Kidney (tissue), 22 donors: ENCODE measurements at places on chromosomes 5 and 9.

DNA sequence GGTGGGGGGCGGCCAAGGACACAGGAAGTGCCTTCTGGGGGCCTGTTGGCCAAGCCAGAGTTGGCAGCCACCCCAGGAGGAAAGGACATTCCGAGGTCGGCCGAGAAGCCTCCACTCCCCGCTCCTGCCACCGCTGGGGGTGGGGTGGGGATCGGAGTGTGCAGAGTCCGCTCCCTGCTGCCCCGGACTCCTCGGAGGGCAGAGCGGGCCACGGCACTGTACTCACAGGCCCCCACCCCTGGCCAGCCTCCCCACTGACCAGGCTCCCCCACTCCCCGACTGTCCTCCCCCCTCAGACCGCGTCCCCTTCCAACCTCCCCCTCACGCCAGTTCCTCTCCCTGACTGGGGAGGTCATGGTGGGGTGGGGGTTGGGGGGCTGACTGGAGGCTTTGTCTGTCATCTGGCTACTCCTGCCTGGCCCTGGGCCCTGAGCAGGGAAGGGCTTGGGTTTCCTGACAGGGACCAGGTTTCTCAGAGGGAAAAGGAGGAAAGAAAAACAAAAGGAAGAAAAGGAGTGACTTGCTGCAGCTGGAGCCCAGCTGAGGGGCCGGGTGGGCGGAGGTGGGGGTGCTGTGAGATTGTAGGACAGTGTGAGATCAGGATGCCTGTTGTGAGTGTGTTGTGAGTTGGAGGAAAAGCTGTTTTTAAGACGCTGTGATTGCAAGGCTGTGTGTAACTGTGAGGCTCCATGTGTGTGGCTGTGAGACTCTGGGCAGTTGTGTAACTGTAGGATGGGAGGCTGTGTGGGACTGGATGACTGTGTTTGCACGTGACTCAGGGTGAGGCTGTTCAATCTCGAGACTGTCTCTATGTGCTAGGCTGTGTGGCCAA, 29.7 kb downstream of the CNTFR start:
- DNase-seq = peak; percentile 95

- no peak for DNase-seq
Measured at GRCh38 chr5:126499853-126500342, 76.7 kb downstream of the GRAMD2B start.

GRCh38 chr9:107283623-107284616, 841 bp downstream of the RAD23B start:
- peak; percentile 91 for DNase-seq

DNA sequence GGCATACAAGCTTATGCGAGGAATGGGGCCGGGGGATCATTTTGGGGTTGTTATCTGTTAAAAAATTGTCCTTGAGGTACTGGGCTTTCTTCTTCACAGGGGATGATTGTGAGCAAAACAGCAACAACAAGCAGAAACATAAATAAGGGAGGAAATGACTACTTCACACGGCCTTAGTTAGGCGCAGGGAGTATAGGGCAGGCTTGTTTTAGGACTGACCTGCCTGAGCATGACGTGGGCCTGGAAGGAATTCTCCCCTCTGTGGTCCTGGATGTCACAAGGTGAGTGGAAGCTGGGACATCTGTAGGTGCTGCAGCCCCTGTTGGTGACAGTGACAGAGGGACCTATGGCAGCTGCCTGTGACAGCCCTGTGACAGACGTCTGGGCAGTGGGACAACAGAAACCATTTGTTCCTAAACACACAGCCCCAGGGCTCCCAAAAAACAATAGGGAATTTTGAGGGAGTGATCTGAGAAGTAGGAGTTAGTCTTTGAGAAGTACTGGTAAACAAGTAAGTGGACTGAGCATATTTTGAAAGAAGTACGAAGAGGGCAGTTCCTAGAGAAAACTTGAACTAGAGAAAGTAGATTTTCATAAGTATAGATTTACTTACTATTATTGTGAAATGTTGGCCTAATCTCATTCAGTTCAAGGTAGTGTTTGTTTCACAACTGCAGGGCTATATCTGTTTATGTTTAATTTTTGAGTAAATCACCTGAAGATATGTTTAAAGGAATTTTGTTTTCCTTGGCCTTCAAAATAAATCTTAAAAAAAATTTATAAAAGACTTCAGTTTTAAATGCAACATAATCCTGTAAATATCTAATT, 113.1 kb downstream of the KDM4C start:
- DNase-seq = no peak

DNA sequence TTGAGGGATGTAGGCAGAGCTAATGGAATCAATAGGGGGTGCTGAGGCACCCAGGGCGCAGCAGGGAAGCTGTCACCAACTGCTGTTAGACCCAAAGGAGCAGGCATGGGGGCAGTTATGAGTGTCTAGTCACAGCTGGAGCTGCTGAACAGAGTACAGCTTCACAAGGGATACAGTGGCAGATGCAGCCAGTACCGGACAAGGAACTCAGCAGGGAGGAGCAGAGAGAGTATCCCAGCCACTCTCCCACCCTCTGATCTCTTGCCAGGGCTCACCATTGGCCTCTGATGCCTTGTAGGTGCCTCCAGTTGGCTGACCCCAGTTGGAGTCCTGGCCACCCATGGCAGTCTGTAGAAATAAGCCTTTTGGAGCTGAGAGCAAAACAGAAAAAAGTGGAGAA, 42.6 kb upstream of the HSPB3 start:
- DNase-seq = no peak

DNA sequence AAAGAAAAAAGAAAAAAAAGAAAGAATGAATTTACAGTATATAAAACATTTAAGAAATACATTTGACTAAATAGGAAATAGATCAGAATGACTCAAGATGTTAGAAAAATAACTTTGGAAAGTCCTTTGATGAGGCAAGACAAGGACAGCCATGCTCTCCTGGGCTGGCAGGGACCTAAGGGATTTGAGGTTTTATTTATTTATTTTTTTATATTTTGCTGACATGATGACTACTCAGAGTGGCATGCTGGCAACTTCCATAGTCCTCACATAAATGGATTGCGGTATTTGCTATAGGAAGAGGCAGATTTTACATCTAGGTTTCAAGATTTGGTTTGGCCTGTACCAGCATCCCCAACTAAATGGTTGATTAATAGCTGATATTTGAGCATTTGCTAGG, 17.7 kb downstream of the SLC28A3 start:
- DNase-seq = no peak

- no peak for DNase-seq
Measured at GRCh38 chr5:94240993-94241651, 377.3 kb downstream of the KIAA0825 start.

- DNase-seq = peak; percentile 92
Measured at GRCh38 chr5:136025900-136026299, 2.9 kb upstream of the TGFBI start.

DNA sequence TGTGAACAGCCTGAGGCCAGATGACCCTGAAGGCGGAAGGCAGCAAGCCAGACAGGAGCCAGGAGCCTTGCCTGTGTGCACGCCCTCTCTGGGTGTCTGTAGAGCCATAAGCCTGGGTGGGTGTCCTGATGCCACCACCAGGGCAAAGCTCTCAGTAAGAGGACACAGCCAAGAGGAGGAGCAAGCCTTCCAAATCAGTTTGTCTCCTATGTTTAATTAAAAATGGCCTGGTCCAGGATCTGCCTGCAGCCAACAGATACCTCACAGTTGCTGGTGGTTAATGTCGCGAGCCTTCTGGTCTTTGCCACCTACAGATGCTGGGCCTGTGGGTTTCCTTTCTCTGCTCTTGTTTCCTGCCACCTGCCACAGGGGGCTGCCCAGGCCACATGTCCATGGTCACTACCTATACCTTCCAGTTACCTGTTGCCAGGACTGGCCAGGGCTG, 56.9 kb downstream of the SYK start:
- DNase-seq = no peak

DNA sequence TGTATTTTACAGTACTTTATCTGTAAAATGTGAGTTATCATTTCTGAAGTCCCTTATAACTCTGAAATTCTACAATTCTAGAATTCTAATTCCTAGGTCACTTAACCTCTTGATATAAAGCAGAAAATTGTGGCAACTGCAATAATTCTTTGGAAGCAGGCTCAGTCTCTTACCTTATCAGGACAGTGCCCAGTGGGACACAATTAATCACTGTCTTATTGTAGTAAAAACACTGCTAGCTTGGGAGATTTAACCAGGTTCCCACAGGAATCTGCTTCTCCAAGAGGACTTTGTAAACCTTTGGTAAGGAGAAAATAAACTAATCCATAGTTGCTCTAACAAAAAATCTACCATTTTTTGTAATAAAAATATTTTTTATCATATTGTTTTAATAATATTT, 18.3 kb upstream of the SPATA9 start:
- no peak for DNase-seq

GRCh38 chr9:81625969-81626368, 63.4 kb downstream of the TLE1 start:
- DNase-seq = no peak

DNA sequence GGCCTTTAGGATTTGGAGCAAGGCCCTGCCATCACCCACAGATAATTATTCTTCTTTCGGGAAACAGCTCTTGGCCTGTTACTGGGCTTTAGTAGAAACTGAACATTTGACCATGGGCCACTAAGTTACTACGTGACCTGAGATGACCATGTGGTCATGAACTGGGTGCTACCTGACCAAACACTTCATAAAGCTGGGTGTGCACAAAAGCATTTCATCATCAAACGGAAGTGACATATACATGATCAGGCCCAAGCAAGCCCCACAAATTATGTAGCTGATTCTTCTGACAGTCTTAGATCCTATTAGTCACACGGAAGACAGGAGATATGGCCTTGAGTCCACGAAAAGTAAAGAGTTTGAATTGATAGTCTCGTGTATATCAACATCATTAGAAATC, 130.9 kb upstream of the FBN2 start:
- no peak for DNase-seq

DNA sequence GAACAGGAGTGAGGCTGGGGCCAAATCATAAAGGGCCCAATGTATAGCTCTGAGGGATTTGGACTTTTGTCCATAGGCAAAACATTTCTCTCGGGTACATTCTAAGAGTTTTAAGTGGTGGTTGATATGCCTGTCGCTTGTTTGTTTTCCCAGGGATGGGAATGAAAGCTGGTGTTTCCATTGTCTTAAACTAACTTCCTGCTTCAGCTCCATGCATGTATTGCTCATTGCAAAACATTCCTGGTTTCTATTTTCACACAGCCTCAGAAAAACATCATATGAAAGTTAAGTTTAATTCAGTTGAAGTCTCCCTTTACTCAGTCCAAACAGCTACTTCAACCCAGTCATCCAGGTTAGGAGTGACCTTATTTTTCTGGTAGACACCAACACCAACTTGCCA, 235.0 kb downstream of the ACTL7B start:
- DNase-seq = no peak

GRCh38 chr5:67043796-67044511, 152.6 kb downstream of the CD180 start:
- no peak for DNase-seq

GRCh38 chr5:98217138-98217537, 556.3 kb upstream of the RGMB start:
- DNase-seq = no peak

GRCh38 chr5:60101573-60101972, 208.0 kb upstream of the PDE4D start:
- DNase-seq = no peak

GRCh38 chr9:6417186-6417585, 4.2 kb downstream of the UHRF2 start:
- DNase-seq = no peak

DNA sequence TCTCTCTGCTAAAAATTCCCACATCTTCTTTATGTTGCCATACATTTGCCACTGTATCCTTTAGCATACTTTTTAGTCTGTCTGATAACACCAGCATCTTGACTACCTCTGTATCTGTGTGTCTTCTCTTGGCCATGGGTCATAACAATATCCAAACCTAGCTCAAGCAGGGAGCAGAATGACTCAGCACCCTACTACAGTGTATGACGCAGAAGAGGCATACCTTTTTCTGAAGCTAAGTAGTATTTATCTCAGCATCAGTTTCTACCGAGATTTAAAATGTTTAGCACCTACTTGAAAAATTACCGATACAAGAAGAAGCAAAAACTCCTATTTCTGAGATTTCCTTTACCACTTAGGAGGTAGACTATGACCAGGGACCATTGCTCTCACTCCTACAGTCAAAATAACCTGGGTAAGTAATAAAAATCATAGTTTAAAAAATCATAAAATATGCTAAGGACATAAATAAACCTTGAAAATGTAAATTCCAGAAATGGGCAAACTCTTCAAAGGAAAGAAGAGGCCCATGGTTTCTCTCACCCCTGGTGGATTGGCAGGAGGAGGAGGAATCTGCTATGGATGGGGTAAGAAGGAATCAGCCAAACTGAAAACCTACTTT, 286.5 kb downstream of the MAST4 start:
- DNase-seq = no peak

DNA sequence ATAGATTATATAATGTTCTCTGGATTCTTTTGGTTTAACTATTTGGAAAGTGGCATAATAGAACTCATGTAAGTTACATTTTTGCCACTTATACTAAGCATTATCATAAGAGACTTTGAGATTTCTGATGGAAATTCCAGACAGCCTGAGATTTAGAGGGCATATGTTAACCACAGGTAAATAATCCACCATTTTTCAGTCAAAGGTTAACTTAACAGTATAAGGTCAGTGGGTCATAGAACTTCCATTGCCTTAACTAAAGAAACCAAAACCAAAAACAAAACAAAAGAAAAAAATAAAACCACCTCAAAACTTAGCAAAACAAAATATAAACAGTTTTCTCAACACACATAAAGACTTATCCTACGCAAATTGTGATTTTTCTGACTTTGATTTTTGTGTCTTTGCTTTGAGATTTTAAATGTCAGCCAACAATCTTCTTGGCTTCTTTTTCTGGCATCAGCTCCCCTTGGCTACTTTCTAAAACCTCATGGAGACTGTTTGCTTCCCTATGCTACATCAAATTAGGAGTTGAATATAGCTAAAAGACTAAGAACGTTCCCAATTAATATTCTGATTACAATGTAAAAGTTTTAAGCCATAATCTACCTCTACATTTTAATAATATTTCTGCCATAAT, 430.1 kb upstream of the DAB2 start:
- peak; percentile 17 for DNase-seq

GRCh38 chr9:128421482-128421996, 882 bp downstream of the CERCAM start:
- DNase-seq = no peak

DNA sequence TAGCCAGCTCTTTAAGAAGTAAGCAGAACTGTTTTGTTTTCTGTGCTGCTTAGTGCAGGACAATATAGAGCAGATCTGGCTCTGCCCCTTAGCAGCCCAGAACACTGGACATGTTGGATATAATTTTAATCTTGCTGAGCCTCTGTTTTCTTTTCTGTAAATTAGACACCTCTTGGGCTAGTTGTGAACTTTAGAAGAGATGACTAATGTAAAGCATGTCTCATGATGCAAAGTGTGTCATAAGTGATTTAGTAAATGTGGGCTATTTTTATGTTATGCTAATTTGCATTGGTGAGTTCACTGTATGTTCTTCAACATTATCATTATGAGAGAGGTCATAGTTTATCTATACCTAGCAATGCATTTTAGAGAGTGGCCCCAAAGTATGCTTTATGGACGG, 156.1 kb upstream of the ADAMTSL1 start:
- DNase-seq = no peak

- no peak for DNase-seq
Measured at GRCh38 chr5:59937633-59938032, 44.1 kb upstream of the PDE4D start.

- DNase-seq = no peak
Measured at GRCh38 chr9:124698265-124698664, 72.8 kb downstream of the NR6A1 start.
